CD4-positive, alpha-beta T cell treated with Interleukin-4 for 1 hour (primary cell): ENCODE measurements at places on chromosomes 3 and 15.

GRCh38 chr3:190265796-190266195 lies 56.5 kb downstream of the CLDN1 start:
- DNase-seq: no peak

DNA sequence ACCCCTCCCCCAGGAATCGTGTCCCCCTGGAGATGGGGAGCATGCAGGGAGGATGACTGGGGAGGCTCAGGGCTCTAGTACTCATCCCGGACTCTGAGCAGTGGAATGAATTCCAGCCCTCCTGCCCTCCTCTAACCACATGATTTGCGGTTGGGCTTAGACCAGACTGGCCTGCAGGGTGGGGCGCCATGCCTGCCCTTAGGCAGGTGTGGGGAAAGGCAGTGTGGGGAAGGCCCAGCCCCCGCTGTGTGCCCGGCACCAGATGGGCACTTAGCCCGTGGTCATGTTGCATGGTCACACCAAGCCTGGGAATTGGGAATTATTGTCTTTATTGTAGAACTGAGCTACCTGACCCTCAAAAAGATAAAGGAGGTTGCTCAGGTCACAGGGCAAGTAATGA lies 283.8 kb downstream of the TLE3 start:
- DNase-seq: no peak

GRCh38 chr3:114973536-114973935 lies 173.6 kb downstream of the ZBTB20 start:
- DNase-seq: no peak

- DNase-seq: no peak
Observed at GRCh38 chr3:195123281-195123691, 147.7 kb downstream of the XXYLT1 start.

DNA sequence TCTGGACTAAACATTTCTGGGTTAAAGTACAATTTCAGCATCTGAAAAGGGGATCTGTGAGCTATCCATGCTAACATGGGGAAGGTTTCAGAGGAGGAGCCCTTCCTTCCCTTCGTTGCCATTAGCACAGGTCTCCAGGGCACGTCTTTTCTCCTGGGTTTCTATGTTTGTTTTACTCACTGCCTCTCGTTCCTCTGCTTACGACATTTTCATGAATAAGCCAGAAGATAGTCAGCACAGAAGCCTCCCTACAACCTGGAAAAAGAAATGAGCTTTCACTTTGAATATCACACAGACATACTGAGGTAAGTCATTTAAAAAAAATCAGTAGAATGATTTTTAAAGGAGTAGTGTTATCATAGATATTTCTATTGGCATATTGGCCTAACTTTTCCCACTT lies 117.2 kb upstream of the KCNMB2 start:
- no peak for DNase-seq

DNA sequence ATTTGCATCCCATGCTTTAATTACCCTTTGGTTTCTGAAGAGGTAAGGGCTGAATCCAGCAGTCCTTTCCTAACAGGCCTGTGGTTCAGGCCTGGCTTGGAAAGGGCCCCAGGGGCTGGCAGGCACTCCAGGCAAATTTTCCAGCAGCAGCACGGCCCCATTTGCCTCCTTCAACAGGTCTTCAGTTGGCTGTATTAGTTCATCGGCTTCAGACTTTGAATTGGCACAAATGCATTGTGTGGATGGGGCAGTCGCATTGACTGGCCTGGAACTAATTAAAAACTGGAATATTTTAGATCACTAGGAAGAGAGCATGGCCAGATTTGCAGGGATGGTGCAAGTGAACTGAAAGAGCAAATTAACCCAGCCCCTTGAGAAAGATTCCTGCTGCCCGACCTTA lies 207.8 kb upstream of the MCTP2 start:
- DNase-seq: no peak

GRCh38 chr3:158863247-158863646 lies 61.4 kb downstream of the MFSD1 start:
- DNase-seq: no peak

DNA sequence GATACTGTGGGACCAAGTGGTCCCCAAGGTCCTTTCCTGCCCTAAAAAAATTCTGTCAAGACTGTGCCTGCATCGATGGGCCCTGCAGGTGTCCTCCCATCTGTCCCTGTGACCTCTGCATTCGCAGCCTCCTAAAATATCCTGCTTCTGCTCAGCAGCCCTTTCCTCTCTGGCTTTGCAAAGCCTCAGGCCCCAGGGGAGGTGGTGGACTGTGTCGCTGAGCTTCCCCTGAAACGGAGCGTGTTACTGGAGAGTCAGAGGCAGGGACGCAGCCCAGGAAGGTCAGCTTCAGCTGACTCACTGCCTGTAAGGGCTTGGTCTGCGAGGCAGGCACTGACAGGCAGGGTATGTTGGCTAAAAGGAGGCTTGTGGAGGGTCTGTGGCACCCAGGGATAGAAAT lies 110.0 kb downstream of the RAB11A start:
- DNase-seq: no peak

DNA sequence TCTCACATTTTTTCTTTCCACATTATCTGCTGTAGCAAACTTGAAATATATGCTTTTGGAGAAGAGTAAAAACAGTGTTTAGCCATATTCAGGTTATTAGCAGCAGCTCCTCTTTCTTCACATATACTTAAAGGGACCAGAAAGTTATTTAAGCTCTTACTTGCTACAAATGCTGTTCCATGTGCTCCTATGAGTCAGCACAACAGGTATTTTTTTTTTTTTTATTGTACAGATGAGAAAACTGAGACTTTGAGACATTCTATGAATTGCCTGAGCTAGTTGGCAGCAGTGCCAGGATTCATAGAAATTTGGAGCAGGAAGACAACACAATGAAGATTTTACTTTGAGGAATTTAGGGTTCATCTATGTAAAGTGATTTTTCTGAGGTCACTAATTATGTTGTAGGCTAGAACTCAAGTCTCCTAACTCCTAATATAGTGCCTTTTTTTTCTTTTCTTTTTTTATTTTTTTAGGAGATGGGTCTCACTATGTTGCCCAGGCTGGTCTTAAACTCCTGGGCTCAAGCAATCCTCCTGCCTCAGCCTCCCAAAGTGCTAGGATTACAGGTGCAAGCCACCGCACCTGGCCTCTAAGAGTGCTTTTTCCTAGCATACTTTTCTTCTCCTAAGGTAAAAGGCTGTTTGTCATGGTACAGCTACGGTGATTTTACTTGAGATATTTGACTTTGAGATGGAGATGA lies 23.6 kb downstream of the SETD5 start:
- DNase-seq: no peak

- DNase-seq: no peak
Observed at GRCh38 chr3:122916580-122916979, 111.0 kb downstream of the SEMA5B start.

GRCh38 chr3:171809611-171809860 lies 747 bp downstream of the PLD1 start:
- DNase-seq: no peak

DNA sequence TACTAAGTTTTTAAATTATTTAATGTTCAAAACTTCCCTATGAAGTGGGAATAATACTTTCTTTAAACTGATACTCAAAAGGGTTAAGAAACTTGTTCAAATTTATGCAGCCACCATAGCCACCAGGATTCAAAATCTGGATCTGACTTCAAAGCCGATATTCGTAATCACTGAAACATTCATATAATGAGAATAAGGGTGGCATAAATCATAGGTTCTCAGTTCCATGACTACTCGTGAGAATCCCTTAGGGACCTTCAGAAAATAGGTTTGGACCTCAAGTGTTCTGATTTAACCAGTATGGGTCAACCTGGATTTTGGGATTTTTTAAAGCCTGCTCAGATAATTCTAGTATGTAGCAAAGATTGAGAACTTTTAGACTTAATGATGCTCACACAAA lies 160.6 kb downstream of the RBMS3 start:
- no peak for DNase-seq

GRCh38 chr15:52480990-52481389 lies 47.7 kb downstream of the MYO5A start:
- no peak for DNase-seq

GRCh38 chr3:133123636-133124035 lies 85.4 kb downstream of the TMEM108 start:
- DNase-seq: no peak

- no peak for DNase-seq
Observed at GRCh38 chr15:63035253-63035652, 7.3 kb upstream of the TPM1 start.

GRCh38 chr15:70053716-70054229 lies 43.9 kb downstream of the TLE3 start:
- no peak for DNase-seq

- no peak for DNase-seq
Observed at GRCh38 chr3:25339225-25339624, 88.8 kb upstream of the RARB start.

DNA sequence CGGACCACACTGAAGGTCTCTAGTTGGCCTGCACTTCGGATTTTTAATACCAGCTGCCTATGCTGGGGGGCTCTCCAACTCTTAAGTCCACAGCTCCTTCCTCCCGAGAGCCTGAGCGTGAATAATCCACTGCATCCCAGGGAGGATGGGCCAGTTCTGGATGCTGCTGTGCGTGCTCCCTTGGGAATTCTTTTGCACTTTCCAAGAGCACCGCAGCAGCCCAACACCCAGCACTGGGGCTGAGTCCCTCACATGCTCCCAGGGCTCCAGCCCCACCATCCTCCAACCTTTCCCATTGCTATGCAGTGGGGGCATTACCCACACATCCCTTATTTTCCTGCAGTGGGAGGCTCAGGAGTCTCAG lies 136.4 kb upstream of the IQSEC1 start:
- DNase-seq: no peak
